Stimulated activated CD8-positive, alpha-beta memory T cell treated with anti-CD3 and anti-CD28 coated beads, Interleukin-4, amount 100 ng/mL, for 4 hours (primary cell): ENCODE measurements at places on chromosomes 12 and 14.

- no peak for DNase-seq
Observed at GRCh38 chr12:58633479-58633878, 286.8 kb downstream of the LRIG3 start.

GRCh38 chr12:65665817-65666216 lies 158.5 kb upstream of the HMGA2 start:
- DNase-seq: no peak

- DNase-seq: no peak
Observed at GRCh38 chr12:3170423-3171194, 93.4 kb downstream of the TSPAN9 start.

GRCh38 chr12:44223736-44224135 lies 387.9 kb downstream of the TMEM117 start:
- no peak for DNase-seq

DNA sequence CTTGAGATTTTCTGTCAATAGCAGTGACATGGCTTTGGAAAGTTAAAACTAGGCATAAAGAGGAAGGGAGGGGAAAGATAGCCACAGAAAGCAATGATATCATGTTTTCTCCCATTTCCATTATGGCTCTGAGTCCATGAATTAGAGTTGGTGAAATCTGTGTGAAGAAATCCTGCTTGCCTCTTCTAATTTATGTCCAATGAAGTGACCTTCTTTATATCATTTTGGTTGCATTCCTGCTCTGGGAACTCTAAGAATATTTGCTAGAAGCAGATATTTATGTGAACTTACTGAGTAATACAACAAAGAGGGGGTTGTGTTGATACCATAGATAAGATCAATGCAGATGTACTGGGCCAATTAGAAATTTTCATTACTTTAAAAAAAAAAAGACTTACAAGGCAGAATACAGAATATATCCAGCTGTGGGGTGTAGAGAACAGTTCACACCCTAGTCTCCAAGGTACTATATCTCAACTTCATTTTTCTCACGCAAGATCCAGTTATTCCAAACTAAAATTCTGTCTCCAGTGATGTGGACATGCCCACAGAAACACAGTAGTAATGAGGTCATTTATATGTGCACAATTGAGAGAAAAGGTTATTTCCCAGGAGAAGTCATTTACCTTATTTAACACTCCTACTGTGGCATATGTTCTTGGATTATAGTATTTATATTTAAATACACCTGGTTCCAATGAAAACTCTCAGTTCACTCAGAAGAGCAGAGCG lies 51.5 kb upstream of the KCNJ8 start:
- DNase-seq: no peak

DNA sequence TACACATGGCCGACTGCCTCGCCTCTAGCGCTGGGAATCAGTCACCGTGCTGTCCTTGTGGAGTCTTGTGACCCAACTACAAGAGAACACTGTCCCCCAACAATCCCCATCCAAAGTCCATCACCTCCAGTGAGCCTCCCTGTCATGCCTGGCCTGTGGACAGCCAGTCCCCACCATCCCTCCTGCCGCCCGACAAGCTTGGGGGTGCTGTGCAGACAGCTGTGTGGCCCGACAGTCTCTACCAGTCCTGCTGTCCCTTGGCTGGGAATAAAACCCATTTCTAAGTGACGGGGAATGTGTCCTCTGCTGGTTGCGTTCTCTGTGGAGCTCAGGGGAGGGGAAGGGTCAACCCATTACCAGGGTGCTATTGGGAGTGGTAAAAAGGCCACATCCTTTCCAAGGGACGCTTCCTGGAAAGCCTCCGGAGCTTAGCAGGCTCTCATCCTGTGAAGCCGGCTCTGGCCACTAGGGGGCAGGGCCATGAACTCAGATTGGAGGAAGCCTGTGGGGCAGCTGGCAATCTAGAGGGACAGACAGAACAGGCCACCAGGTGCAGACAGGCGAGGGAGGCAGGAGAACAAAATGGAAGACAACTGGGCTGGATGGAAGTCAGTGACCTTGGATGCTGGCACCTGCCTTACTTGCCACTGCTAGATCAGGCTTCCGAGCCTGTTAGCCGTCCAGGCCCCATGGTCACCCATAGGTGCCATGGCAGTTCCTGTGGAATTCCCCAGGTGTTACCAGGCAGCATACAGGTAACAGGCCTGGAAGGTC lies 12.0 kb upstream of the BLTP3B start:
- DNase-seq: peak; percentile 60

DNA sequence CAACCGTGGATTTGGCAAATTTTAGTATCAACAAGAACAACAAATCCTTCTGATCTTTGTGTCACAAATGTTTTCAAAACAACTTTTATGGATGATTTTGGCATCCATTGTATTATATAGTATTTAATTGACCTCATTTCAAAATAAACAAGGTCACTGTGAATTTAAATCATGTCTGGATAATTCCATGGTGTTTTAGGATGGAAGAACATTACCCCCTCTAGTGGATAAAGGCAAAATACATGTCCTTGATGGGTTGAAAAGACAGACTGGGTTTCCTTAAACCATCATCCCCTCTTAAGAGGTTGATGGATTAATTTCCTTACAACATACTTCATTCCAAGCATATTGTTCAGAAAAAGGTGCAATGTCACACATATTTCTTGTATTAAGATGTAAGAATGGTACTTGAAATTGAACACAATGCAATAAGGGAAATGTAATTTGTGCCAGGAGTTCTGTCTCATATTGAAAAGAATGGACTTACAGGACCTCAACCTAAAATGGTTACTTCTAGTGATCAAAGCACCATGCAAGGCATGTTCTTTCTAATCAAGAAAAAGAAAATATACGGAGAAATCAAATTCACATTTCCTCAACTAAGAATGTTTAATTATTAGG lies 352.0 kb downstream of the BCAT1 start:
- no peak for DNase-seq

DNA sequence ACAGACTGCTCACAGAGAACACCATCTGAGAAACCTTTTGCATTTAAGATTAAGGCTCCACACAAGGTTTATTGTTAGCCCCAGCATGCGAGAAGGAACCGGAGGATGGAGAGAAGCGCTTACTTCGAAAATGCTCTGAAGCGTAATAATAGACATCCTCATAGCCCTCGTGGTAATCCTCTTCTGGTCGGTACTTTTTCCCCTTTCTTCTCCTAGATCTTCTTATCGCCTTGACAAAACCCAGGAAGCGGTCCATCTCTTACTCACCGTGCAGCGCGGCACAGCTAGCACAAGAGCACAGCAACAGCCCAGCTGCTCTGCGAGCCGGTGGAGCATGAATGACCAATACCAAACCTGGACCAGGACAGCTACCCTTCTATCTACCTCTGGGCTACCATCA lies 125.1 kb upstream of the GRIP1 start:
- no peak for DNase-seq

- DNase-seq: no peak
Observed at GRCh38 chr12:119725523-119725922, 57.6 kb downstream of the PRKAB1 start.

DNA sequence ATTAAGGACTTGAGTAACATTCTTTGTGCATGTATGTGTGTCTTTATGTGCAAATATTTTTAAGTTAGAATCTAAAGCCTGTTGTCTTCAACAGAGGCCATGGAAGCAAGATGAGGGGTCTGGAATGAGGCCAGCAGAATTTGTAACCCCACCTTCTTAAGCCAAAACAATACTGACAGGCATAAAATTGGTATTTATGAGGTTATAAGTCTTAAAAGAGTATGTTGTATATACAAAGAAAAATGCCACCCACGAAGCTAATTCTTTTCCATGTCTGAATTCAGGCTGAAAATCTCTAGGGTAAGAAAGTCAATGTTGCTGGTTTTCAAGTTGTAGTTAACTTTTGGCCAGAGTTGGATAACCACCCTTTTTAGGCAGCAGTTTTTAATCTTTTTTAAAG lies 86.2 kb upstream of the TMTC1 start:
- DNase-seq: no peak

DNA sequence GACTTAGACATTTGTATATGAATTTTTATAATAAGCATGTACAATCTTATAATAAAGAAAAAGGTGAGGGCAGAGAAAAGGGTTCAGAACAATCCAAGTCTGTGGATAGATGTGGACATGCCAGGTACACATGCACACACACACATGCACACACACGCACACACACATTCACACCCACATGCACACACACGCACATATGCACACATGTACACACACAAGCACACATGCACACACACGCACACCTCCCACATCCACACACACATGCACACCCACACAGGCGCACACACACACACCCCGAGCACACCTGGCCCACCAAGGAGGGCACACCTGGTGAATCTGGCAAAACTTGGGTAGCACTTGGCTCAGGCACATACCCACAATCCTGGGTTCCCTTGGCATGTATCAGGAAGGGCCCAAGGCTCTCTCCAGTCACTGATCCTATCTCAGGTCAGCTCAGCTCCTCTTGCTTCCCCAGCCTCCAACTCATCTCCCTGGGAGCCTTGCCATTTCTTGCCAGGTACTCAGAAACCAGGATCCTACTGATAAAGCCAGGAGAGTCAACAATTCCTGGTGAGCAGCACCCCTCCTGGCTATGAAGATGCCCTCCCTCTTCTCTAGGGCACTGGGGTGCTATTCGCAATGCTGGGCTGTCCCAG lies 18.6 kb upstream of the TMEM106C start:
- DNase-seq: no peak

GRCh38 chr14:33834466-33835260 lies 116.2 kb downstream of the EGLN3 start:
- no peak for DNase-seq

DNA sequence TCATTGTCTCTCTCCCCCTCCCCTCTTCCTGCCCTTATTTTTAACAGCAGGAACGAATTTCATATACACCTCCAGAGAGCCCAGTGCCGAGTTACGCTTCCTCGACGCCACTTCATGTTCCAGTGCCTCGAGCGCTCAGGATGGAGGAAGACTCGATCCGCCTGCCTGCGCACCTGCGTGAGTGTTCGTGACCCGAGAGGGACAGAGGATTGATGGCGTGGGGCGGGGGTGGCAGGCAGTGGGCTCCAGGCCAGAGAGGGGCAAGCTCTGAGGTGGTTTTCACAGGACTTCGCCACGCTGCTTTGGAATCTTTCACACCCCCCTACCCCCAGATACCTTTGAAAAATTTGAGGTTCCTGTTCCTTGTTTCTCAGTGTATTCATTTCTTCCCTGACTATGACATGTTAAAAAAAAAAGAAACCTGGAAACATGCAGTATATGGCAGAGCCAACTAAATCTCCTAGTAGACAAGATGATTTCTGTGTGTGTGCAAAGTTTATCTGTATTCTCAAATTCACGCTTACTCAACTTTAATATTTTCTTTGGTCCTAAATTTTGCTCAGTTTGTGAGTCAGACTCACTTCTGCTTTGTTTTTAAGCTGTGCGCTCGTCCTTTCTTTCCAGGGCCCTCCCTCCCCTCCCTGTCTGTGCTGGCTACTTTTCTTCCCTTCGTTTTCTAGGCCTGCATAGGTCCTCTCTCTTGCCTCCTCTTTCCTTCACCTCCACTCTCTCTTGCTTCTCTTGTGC lies 103.1 kb downstream of the ETV6 start:
- DNase-seq: no peak

DNA sequence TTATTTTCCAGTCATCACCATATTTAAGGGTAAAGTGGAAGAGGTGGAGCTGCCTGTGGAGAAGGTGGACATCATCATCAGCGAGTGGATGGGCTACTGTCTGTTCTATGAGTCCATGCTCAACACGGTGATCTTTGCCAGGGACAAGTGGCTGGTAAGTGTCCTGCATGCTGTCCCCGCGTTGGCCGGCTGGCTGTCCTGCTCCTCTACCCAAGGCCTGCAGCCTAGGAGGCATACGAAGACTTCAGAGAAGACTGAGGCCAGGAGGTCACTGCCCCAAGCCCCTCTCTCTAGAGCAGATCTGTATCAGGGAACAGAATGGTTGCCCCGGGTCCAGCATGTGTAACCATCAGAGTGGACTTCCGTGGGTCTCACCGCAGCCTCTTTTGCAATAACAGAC lies 77.7 kb downstream of the PRMT8 start:
- DNase-seq: no peak

DNA sequence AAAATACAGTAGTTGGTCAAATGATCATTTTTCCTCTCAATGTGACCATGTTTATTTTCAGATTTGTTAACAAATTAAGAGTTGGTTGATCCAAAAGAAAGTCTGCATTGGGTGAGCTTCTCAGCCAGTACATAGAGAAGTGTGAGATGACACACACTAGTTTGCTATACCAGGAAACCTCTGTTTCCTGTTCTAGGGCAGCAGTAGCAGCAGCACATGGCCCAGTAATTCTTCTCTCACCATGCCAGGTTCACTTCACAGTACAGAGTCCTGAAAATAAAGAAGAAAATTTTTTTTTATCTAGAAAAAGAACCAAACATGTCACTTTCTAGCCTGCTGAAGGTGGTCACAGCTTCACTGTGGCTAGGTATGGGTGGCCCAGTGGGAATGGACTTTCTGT lies 250.2 kb upstream of the OR4E1 start:
- no peak for DNase-seq

GRCh38 chr14:71248194-71248593 lies 340.9 kb downstream of the PCNX1 start:
- DNase-seq: no peak

GRCh38 chr12:23555180-23555824 lies 394.2 kb downstream of the SOX5 start:
- DNase-seq: no peak
